ENCODE measurements at places on chromosomes 1 and 21. TPM values are rescaled to one million over a fixed set of nuclear protein-coding genes. Genes with fewer than 3 reads are reported as not detected.

GRCh38 chr1:110515891-110516290 lies 3.1 kb downstream of the KCNA10 start:
- DNase-seq: no peak

- DNase-seq: no peak
These were observed 17.8 kb downstream of the COPA start for GRCh38 chr1:160325252-160325651.

DNA sequence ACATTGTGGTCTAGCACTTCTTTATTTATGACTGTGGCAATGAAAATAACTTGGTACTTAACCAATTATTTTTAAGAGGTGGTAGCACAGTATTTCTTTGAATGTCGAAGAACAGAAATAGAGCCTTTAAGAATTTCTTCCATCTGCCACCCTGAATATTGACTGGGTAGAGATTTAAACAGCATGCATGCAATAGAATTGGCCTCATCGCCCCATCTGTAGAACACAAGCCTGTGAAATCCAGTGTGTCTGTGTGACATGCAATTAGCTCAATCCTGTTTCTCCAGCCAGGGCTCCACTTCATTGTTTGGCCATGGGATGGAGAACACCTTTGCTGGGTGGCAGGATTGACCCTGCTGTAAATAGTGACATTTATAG lies 17.1 kb upstream of the KLHDC8A start:
- DNase-seq: no peak

The NFASC gene
- total RNA-seq: 11.1 TPM

DNA sequence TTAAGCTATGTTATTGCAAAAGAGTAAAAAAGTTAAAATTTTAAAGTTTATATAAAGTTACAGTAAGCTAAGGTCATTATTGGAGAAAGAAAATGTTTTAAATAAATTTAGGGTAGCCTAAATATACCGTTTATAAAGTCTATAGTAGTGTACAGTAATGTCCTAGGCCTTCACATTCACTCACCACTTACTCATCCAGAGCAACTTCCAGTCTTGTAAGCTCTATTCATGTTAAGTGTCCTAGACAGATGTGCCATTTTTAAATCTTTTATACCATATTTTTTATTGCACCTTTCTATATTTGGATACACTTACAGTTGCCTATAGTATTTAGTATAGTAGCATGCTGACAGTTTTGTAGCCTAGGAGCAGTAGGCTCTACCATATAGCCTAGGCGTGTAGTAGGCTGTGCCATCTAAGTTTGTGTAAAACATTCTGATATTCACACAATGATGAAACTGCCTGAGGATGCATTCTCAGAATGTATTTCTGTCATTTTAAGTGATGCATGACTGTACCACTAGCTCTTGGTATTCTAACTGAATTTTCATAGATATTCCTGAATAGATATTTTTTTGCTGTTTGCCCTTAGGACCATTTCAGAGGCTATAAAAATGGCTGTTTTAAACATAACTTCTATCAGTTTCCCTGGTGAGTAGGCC lies 26.8 kb downstream of the PPP2R5A start:
- DNase-seq: no peak

DNA sequence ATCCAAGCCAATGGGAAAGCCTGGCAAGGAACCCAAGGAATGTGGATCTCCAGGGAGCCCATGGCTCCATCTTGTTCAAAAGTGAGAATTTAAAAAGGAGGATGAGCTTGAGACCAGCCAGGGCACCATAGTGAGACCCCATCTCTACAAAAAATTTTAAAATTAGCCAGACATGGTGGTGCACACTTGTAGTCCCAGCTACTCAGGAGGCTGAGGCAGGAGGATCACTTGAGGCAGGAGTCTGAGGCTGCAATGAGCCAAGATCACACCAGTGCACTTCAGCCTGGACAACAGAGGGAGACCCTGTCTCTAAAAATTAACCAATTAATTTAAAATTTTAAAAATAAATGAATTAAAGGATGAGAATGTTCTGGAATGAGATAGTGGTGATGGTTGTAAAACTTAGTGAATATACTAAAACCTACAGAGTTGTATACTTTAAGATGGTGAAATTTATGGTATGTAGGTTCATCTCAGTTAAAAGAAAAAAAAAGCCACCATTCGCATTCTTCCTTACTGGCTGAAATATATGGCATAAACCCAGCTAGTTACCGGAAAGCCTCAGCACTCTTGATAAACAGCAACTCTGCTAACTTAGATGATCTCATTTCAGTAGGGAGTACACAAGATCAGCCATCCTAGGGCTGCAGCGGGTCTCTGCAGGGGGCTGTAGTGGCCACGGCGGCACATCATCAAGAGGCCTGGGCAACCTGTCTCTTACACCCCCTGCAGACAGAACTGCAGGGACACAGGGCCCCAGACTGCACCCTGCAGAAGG lies 48.3 kb upstream of the H6PD start:
- DNase-seq: no peak
